ENCODE measurements at places on chromosomes 7 and 10.

GRCh38 chr7:23093546-23093945, 12.0 kb upstream of the KLHL7 start:
- peak; percentile 29 for DNase-seq

DNA sequence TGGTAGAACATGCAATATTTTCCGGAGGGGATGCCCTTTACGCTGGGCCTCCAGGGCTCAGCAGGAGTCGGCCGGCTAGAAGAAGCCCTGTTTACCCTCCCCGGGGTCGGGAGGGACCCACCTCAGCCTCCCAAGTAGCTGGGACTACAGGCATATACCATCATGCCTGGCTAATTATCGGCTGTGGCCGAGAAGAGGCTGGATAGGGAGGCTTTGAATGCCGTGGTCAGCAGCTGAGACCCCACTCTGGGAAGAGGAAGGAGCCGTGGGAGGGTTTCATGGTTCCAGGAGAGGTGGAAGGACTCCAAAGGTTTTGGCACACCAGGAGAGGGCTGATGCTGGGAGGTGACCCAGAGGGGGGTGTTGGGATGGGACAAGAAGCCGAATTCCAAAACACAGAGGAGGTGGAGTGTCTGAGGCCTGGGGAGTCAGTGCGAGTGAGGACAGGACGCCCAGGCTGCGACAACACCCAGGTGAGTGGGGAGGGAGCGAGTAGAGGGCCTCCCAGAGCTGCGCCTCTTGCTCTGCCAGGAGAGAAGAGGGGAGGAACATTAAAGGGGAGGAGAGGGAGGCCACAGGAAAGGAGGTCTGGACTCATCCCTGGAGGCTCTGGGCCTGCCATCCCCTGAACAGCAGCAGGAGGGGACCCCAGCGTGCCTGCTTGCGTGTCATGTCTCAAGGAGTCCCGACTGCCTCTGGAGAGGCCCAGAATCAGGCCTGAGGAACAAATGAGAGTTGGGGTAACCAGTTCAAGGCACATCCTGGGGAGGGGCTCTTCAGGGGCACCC, 19.6 kb downstream of the GRID2IP start:
- DNase-seq = no peak

GRCh38 chr10:125008689-125009638, 67.0 kb downstream of the ZRANB1 start:
- DNase-seq = no peak

- peak; percentile 11 for DNase-seq
Measured at GRCh38 chr7:106108991-106109390, 3.1 kb downstream of the SYPL1 start.

GRCh38 chr10:124629842-124630241, 114.3 kb downstream of the FAM53B start:
- no peak for DNase-seq

DNA sequence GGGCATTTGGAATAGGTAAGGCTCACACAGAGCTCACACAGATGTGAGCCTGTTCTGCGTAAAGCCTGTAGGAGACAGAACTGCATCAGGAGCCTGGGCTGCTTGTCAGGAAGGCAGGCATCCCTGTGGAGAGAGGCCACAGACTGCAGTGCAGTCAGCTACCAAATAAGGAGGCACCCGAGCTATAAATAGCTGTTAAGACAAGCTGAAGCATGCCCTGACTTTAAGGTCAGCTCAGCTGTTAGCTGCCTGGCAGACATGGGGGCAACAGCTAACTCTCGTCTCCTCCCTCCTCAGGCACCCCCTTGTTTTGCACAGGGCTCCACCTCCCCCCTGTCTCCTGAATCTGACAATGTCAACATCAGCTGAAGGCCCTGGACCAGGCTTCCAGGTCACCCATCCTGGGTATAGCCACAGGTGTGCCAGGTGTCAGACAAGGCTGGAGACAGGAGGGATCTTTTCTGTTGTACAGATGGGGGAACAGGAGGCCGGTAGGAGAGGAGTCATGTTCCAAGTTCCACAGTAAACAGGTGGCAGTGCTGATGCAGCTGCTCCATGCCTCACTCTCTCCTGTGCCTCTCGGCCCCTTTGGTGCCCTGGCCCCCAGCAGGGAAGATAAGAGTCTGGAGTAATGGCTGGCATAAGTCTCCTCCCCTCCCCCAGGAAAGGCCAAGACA, 27.6 kb upstream of the MKRN1 start:
- peak; percentile 34 for DNase-seq

GRCh38 chr10:123869020-123869414, 22.6 kb downstream of the CPXM2 start:
- DNase-seq = no peak

DNA sequence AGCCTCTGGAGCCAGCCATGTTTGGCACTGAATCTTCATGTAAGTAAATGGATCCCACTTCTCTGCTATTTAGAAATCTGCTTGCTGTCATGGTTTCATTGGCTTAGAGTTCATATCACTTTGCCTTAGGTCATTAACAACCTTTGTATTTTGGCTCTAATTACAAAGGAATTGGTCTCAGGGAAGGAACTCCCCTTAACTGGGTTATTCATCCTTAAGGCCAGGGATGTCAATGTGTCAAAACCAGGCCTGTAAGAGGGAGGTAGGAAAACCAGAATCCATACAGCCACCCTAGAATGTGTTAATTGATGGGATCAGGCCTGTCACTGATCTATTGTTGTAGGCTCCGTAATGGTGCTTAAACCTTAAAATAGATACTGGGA, 67.3 kb downstream of the ST7 start:
- DNase-seq = peak; percentile 10

- DNase-seq = no peak
Measured at GRCh38 chr10:59508296-59508695, 145.9 kb upstream of the FAM13C start.

DNA sequence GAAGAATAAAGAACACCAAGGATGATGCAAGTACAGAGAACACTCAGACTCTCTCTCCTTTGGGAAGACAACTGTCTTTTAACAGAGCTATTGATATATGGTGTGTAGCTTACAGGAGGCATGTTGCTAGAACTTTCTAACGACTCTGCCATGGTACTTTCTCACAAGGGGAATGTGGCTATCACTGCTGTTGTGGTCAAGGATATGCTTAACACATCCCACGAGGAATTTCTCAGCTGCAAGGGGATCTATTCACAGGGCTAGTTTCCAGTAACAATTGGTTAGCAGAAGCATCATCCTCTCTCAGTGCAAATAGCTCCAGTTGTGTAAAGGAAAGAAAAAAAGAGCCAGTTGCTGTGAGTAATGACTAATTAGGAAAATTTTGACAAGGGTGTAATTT, 826.0 kb downstream of the SORCS1 start:
- DNase-seq = no peak

DNA sequence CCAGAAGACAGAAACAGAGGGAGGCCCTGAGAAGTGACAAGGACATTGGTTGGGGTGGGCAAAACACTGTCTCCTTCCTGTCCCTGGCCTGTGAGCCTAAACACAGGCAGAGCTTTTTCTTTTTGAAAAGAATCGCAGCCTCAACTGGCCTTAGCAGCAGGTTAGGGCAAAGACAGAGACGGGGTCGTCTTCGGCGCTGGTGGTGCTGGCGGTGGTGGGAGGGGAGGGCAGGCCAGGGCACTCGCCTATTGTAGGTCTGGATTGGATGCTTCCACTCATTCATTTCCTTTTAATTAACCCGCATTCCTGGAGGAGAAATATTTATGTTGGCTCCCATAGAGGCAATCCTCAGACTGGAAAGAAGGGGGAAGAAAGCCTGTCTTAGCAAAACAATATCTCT, 22.6 kb downstream of the WNT8B start:
- no peak for DNase-seq

GRCh38 chr10:123945325-123945920, 53.8 kb upstream of the CPXM2 start:
- DNase-seq = peak; percentile 28

GRCh38 chr10:21524131-21524525, 1.4 kb downstream of the SKIDA1 start:
- no peak for DNase-seq

DNA sequence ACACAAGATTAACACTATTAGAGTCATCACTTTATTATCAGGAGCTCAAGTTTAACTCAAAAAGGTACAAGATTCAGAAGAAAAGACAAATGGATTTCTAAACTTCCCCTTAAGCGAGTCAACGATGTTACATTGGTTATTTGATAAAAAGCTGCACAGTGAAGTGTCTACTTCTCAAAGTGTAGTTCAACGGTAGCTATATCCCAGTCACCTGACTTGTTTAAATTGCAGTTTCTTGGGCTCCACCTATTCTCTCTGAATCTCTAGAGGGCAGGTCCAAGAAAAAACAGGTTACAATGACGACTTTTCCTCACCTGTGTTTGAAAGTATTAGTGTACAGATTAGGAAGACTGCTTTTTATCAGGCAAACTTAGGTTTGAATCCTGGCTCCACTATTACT, 16.6 kb downstream of the MINDY3 start:
- DNase-seq = no peak

- DNase-seq = no peak
Measured at GRCh38 chr10:64617085-64617484, 1095.9 kb downstream of the REEP3 start.

DNA sequence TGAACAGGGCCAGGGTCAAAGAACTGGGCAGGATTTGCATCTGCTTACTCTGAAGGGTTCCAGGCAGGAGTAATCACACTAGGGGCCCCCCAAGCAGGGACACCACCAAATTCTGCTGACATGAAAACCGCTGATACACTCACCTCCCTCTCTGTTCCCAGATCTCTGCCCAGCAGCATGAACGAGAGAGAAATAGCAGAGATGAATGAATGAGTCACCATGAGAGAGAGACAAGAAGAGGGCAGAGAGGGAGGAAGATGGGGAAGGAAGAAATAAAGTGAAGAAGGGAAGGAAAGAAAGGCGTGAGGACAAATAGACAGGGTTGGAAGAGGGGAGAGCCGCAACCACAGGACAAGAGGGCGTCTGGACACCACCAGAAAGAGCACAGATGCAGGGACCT, 285.9 kb upstream of the NEBL start:
- no peak for DNase-seq

- no peak for DNase-seq
Measured at GRCh38 chr10:97188261-97188711, 2.5 kb upstream of the SLIT1 start.

DNA sequence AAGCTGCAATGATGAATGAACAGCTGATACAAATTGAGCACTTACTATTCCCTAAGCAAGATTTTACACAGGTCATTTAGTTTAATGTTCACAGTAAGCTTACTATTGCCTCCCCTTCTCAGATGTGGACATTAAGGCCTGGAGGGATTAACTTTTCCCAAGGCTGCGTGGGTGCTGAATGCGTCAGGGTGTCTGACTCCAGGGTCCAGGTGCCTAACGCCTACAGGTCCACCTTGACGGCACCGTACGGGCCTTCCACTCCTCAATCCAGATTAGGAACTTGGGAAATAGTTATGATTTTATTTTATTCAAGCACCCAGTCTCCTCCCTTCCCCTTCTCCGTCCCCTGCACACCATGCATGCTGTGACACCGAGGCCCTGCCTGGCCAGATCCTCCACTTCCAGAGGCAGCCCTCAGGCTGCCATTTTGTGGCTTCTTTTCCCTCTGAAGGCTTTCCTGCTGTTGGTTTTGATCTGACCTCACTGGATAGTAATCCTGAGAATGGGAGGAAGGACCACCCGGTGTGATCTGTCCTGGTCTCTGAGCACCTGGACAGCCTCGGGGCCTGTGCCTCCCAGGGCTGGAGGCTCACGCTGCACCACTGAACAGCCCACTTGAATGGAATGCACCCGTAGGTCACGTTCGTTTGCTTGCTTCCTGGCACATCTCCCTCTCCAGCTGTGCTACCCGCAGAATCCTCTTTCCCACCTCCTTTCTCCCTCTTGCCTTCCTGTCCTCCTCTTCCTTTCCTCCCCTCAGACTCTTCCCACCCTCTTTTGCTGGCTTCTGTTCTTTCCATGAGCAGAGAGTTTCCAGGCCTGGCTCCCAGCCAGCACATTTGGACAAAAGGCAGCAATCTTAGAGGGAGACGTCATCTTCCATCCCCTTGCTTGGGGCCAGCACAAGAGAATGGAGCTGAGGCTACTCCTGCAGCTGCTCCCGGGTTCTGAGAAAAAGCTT, 14.4 kb downstream of the DENND2A start:
- peak; percentile 94 for DNase-seq

GRCh38 chr10:5956146-5956936, 21.0 kb downstream of the IL15RA start:
- DNase-seq = no peak

GRCh38 chr7:107070710-107071109, 26.2 kb downstream of the PRKAR2B start:
- no peak for DNase-seq

DNA sequence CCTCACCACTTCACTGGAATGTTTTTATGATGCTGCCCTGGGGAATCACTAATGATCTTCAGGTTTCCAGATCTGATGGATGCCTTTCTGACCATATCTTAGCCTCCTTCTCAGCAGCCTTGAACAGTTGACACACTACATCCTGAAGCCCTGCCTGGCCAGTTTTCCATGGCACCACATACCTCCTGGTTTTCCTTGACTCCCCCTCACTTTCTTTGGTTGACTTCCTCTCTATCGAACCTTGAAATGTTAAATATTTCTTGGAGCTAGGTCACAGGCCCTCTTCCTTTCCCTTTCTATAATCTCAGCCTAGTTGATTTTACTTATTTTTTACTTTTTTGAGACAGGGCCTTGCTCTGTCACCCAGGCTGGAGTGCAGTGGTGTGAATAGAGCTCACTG, 108.8 kb upstream of the CDK1 start:
- no peak for DNase-seq

DNA sequence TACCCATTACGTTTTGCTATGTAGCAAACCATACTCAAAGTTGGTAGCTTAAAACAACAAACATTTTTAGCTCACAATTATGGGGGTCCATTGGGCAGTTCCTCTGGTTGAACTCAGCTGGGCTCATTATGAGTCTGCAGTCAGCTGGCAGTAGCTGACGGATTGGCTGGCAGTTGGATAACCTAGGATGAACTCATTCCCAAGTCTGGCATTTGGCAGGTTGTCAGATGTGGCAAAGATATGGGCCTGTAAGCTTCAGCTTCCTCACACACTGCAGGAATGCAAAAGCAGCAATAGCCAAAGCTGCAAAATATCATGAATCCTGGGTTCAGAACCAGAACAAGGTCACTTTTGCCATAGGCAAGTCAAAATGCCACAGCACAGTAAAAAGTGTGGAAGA, 412.2 kb upstream of the SORCS1 start:
- DNase-seq = peak; percentile 26

GRCh38 chr7:95213148-95213547, 111.2 kb downstream of the PON1 start:
- DNase-seq = peak; percentile 9

GRCh38 chr10:4130685-4131084, 345.7 kb upstream of the KLF6 start:
- no peak for DNase-seq

DNA sequence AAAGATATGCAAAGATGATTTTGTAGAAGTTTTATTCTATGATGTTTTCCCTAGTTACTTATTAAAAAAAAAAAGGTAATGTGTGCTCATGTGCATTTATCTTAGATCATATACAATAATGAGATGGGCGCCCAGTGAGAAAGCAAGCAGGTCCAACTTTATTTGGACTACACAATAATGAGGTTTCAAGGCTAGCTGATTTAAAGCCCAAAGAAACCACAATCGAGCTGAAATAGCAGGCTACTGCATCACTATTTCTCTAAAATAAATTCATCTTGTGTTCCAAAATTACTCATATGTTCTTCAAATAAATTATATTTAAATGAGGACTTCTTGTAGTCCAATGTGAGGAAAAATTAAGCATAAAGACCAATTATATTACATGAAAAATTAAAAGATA, 110.1 kb downstream of the JMJD1C start:
- DNase-seq = no peak

- DNase-seq = no peak
Measured at GRCh38 chr10:25294032-25294926, 119.5 kb downstream of the GPR158 start.

GRCh38 chr10:70843776-70844489, 28.2 kb downstream of the SGPL1 start:
- no peak for DNase-seq

GRCh38 chr7:102463841-102464576, 654 bp downstream of the ALKBH4 start:
- peak; percentile 15 for DNase-seq

All from fibroblast of gingiva (primary cell).